G401 (cell line): ENCODE measurements at places on chromosomes 13 and 19.
A peak's percentile ranks its signal among the peaks of the same experiment; 100 is the strongest.

- no peak for DNase-seq
Measured at GRCh38 chr13:105377452-105377851, 1158.0 kb downstream of the EFNB2 start.

DNA sequence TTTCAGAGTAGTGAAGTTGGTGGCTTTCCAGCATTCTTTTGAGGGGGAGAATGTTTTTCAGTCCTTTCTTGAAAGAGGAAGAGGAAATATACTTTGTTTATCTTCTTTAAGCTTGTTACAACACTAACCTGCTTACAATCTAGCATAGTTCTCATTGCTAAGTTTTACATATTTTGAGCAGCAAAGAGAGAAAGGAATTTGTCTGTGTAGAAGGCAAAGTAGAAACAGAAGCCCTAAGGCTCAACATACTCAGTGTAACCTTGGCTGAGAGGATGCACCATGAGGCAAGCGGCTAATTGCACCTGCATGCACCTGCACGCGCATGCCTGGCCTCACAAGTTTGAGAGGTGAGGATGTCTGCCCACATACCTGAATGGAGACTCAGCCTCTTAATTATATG is 2.2 kb downstream of the FRY start:
- DNase-seq = no peak

DNA sequence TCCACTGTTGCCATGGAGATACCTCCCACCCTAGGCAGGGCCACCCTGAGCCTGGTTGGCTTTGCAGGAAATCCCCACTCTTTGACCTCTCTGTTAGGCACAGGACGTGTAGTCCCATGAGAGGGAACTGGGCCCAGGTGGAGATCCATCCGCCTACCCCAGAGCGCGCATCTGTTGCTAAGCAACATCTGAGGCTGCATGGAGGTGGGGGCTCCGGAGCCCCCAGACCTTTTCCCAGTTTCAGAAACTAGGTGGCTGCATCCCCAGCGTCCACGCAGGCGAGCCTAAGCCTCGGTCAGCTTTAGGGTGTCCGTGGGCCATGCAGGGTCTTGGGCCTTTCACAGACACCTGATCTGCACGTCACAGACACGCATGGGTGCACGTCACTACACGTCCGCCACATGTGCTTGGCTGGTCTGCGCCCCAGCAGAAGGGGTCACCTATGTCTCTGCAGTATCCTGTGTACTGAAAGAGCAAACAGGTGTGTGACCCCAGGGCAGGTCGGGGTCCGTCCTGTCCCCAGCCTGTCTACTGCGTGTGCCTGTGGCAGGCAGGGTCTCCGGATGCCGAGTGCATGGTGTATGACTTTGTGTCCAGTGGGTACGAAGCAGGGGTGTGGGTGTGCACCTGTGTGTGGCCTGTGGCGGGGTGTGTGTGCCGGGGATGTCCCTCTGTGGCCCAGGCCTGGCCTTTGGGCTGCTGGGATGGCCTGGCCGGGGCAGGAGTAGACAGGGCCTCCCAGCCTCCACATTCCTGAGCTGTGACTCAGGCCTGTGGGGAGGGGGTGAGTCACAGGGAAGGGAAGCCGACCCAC is 4.1 kb upstream of the CIRBP start:
- no peak for DNase-seq

- DNase-seq = no peak
Measured at GRCh38 chr13:104875038-104875754, 1660.3 kb downstream of the EFNB2 start.

- DNase-seq = peak; percentile 22
Measured at GRCh38 chr13:73722120-73722519, 412.1 kb downstream of the KLF12 start.

DNA sequence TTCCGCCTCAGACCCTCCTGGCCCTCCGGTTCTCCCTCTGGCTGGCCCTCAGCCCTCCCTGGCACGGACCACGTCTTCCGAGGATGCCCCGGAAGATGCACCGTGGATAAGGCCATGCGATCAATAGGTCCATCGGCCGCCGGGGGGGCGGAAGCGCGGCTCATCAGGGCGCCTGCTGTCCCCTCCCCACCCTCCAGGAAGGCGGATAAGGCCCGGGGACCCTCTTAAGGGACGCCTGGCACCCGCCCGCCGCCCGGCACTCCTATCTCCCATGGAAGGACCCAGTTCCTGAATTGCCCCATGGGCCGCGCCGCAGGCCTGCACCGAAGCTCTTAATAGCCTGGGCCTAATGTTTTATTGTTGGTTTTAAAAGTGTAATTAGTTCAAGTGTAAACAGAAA is 46.2 kb upstream of the TCF3 start:
- DNase-seq = no peak

- DNase-seq = peak; percentile 59
Measured at GRCh38 chr19:47765523-47766358, 12.8 kb upstream of the SELENOW start.

- DNase-seq = no peak
Measured at GRCh38 chr13:109840201-109840892, 54.0 kb upstream of the IRS2 start.

DNA sequence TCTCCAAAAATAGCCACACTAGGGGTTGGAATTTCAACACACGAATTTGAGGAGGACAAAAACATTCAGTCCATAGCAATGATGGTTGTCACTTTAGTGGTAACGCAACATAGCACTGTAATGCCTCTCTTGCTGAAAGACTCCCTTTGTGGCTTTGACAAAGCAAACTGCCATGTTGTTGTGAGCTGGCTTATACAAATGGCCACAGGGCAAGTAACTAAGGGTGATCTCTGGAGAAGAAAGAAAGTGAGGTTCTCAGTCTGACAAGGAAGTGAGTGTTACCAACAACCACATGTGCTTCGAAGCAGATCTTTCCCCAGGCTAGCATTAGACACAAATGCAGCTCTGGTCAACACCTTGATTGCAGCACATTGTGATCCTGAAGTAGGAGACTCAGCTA is 79.1 kb upstream of the PCDH17 start:
- DNase-seq = no peak

DNA sequence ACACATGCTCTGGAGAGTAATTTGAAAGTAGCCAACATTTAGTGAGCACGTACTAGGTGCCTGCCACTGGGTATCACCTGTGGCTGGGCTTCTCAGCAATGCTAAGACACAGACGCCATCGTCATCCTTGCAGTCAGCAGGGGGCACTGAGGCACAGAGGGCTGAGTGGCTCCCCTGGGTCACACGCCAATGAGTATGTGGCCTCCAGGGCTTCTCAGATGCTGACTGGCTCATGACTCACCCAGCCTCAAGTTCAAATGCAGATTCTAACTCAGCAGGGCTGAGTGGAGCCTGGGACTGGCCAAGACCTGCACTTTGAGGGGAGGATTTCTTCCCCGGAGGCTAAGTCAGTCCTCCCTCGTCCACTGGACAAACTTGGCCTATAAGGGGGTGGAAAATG is 115.1 kb upstream of the CACNA1A start:
- DNase-seq = no peak

DNA sequence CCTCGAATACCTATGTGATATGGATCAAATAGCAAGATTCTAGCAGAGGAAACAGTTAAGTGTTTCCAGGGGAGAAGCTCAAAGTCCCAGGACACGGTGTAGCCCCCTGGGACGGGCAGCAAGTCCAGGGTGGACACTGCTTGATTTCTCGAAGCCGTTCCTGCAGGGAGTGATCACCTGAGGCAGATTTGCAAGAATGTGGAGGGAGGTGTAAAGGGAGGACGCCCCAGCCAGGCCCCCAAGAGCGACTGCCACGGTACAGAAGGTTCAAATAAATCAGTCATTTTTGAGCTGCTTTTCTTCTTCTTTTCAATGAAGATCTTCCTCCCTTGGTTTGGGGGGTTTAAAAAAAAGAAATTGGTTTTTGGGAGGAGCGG is 41.4 kb downstream of the KLF2 start:
- DNase-seq = no peak

DNA sequence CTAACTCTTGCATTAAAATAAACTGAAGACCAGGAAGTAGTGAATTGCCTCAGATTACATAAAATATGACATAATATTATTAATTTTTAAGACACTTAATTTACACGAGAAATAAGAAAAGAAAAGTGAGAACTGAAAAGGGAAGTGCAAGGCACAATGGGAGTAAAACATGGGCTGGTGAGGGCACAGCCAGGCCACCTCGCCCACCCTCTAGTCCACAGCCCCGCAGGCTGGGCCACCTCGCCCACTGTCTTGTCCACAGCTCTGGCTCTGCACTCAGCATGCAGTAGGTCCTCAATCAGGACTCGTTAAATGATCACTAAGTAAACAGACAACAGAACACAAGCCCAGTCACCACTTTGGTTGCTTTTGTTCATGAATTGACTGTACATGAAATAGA is 67.8 kb upstream of the ARHGEF7 start:
- DNase-seq = no peak

DNA sequence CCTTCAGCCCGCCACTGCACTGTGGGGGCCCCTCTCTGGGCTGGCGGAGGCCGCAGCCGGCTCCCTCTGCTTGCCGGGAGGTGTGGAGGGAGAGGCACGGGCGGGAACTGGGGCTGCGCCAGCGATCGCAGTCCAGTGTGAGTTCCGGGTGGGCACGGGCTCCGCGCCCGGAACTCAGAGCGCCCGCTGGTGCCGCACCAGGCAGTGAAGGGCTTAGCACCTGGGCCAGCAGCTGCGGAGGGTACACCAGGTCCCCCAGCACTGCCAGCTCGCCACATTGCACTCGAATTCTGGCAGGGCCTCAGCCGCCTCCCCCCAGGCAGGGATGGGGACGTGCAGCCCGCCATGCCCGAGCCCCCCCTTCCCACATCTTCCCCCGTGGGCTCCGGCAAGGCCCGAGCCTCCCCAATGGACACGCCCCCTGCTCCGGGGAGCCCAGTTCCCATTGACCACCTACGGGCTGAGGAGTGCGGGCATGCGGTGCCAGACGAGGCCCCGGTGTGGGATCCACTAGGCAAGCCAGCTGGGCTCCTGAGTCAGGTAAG is 135.9 kb upstream of the RFC3 start:
- DNase-seq = no peak

DNA sequence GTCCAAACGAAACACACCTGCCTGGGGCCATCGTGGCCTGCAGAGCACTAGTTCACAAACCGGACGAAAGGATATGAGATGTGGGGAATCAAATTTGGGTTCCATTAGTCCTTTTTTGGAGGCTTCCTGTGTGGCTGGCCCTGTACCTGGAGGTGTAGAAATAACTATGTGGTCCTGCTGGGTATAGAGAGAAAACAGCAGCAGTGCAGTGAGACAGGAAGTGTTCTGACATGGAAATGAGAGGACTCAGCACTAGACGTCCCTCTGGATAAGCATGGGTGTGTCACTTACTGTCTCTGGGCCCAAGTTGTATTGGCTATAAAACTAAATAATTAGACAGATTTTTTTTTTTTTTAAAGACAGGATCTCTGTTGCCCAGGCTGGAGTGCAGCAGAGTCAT is 12.3 kb downstream of the KDELR1 start:
- DNase-seq = no peak

- no peak for DNase-seq
Measured at GRCh38 chr13:65789815-65790214, 1440.3 kb downstream of the PCDH9 start.

GRCh38 chr19:46980761-46981160 is 38.9 kb upstream of the NPAS1 start:
- DNase-seq = no peak

DNA sequence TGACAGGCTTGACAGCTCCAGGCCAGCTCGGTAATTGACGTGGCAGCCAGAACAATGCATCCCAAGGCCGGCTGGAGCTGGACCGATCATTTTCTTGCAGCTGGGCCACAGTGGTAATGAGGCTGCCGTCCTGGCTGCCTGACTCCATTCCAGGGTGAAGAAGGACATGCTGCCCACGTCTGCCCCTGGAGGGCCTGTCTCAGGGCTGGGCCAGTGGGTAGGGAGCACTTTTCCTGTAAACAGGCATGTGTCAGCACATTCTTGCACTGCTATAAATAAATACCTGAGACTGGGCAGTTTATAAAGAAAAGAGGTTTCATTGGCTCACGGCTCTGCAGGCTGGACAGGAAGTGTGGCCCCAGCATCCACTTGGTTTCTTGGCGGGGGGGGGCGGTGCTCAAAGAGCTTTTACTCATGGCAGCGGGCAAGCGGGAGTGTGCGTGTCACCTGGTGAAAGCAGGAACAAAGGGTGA is 38.1 kb upstream of the KCTD15 start:
- DNase-seq = peak; percentile 68

DNA sequence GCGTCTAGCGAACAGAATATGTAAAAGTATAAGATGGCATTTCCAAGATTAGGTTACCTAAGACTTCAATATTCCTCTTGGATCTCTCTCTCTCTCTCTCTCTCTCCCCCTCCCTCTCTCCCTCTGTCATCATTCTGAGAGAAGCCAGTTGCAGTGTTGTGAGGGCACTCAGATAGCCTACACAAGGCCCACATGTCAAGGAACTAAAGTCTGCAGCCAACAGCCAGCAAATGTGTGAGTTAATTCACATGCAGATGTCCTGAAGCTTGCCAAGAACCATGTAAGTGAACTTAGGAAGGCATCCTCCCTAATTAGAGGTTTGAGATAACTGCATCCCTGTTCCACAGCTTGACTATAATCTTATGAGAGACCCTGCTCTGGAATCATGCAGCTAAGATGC is 822.9 kb upstream of the PRR20A start:
- no peak for DNase-seq

- DNase-seq = peak; percentile 79
Measured at GRCh38 chr13:98507282-98507797, 69.6 kb downstream of the STK24 start.

GRCh38 chr13:52454459-52454819 is 839 bp upstream of the CKAP2 start:
- peak; percentile 72 for DNase-seq

GRCh38 chr19:10921910-10922637 is 6.4 kb downstream of the YIPF2 start:
- no peak for DNase-seq

DNA sequence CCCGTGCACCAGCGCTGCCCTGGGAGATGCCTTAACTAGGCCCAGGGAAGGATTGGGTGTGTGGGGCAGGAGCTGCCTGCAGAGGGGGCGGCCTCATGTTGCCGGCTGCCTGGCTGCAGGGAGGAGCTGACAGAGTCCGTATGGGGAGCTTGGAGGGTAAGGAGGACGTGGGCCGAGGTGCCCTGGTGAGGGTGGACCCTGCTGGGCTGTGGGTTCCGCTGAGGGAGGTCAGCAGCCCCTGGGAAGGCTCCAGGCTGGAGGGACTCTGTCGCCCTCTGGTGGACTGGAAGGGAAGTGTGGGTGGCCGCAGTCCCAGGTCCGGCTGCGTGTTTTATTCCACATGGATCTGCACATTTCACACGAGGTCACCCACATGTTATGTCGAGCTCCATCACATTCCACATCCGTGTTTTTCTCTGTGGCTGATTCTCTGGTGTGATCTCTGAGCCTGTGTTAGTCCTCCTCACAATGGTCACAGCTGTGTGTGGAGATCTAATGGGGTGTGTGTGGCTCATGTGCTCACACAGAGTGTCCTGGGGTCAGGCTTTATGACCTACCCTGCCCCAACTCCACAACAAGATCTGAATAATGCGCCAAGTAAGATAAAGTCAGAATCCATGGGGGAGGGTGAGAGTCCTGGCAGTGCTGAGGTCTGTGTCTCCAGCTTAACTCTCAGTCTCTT is 1.8 kb upstream of the CEACAM8 start:
- DNase-seq = peak; percentile 25
